ENCODE measurements at places on chromosomes 16 and 17.

- H3K36me3 ChIP-seq, result peaks cover 67% of the 10 kb centered on the region
- H3K4me3 ChIP-seq, result no peak overlapping the region
- no peaks in the 10 kb centered on the region for H3K27me3 ChIP-seq
- H3K27ac ChIP-seq, result no peak overlapping the region
Measured at GRCh38 chr17:8913879-8914278, 46.4 kb upstream of the PIK3R6 start.

GRCh38 chr17:42436391-42436790 lies 13.3 kb upstream of the CAVIN1 start:
- no peaks in the 10 kb centered on the region for H3K4me1 ChIP-seq
- H3K27me3 ChIP-seq, result peaks cover 6% of the 10 kb centered on the region
- H3K27ac ChIP-seq, result no peak overlapping the region
- no peak for DNase-seq

- H3K36me3 ChIP-seq, result peaks cover 9% of the 10 kb centered on the region
- H3K4me1 ChIP-seq, result no peaks in the 10 kb centered on the region
- H3K4me3 ChIP-seq, result no peak overlapping the region
- no peak for DNase-seq
Measured at GRCh38 chr17:66776999-66777688, 57.8 kb upstream of the CACNG5 start.

DNA sequence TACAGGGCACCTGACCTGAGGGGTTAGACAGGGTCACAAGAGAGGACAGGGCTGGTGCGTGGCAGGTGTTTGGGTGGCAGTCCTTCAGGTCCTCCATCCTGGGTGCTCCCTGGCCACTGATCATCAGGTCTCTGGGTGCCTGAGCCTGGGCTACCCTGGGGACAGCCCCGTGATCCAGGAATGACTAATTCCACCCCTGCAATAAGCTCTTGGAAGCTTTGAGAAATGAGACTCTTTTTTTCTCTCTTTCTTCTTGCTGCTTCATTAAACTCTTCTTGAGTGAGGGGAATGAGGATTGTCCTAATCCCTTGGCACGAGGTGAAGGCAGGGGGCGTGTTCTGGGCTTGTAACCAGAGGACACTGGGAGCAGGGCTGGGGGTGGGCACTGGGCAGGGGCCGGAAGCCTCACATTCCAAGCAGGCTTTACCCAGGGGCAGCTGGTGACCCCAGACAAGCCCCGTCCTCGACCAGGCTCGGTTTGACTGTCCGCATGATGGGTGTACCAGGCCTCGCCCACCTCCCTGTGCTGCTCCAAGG lies 21.4 kb upstream of the SPNS2 start:
- H3K36me3 ChIP-seq, result no peaks in the 10 kb centered on the region
- H3K27me3 ChIP-seq, result peaks cover 5% of the 10 kb centered on the region
- peaks cover 13% of the 10 kb centered on the region for H3K4me1 ChIP-seq
- no peak for DNase-seq

- DNase-seq, result no peak
- H3K36me3 ChIP-seq, result peaks cover 54% of the 10 kb centered on the region
- H3K27me3 ChIP-seq, result no peaks in the 10 kb centered on the region
- H3K4me1 ChIP-seq, result no peaks in the 10 kb centered on the region
- H3K4me3 ChIP-seq, result no peak overlapping the region
Measured at GRCh38 chr16:56369202-56369601, 56.1 kb downstream of the AMFR start.

- H3K4me1 ChIP-seq, result peaks cover 7% of the 10 kb centered on the region
- DNase-seq, result peak; percentile 68
- no peaks in the 10 kb centered on the region for H3K27me3 ChIP-seq
- H3K36me3 ChIP-seq, result peaks cover 4% of the 10 kb centered on the region
Measured at GRCh38 chr16:88651276-88651988, 579 bp upstream of the CYBA start.

DNA sequence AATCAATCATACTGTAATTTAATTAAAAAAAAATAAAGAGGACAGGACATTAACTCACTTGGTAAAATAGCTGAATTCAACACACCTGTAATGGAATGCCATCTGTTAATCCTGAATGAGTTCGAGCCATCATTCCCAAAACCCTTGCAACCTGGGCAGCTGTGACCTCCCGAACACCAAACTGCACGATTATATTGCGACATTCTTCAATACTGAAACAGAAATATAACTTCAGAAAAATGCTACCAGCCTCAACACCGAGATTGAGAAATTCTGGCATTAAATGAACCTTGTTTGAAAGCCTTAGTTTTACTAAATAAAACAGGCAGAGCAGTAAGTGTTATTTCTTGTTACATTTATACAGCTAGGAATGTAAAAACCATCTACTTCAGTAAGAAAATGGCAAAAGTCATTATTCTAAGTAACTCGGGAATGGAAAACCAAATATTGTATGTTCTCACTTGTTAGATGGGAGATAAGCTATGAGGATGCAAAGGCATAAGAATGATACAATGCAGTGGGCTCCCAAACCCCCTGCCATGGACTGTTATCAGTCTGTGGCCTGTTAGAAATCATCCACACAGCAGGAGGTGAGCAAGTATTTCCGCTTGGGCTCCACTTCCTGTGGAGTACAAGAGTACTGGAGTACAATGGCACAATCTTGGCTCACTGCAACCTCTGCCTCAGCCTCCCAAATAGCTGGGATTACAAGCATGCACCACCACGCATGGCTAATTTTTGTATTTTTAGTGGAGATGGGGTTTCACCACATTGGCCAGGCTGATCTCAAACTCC lies 46.5 kb downstream of the CNOT1 start:
- no peaks in the 10 kb centered on the region for H3K27me3 ChIP-seq
- DNase-seq, result no peak
- no peaks in the 10 kb centered on the region for H3K4me1 ChIP-seq

GRCh38 chr17:9760266-9760665 lies 31.1 kb downstream of the DHRS7C start:
- no peaks in the 10 kb centered on the region for H3K4me1 ChIP-seq
- DNase-seq, result no peak
- peaks cover 26% of the 10 kb centered on the region for H3K27me3 ChIP-seq
- H3K4me3 ChIP-seq, result no peak overlapping the region

DNA sequence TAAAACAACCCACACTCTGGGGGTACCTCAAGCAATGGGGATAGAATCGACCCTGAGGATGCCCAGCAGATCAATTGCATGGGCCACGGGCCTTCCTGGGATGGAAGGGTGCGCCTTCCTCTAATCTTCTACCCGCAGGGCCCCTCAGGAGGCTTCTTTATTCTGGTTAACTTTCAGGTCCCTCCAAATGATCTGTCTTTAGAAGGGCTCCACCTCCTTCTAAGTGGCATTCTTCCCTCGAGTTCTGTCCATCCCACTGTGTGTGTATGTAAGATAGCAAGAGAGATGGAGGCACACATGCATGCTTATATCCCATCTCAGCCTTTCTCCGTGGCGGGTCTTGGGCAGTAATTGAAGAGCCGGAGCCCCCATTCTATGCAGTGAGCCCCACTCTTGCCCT lies 125.7 kb downstream of the MRM1 start:
- H3K36me3 ChIP-seq, result no peaks in the 10 kb centered on the region
- H3K4me1 ChIP-seq, result peaks cover 34% of the 10 kb centered on the region
- DNase-seq, result no peak
- H3K27ac ChIP-seq, result no peak overlapping the region
